ENCODE measurements at places on chromosomes 6 and 20. TPM values are rescaled to one million over a fixed set of nuclear protein-coding genes. Genes with fewer than 3 reads are reported as not detected.

Gene RAET1E
- 6.3 TPM for total RNA-seq

Gene FAM8A1
- 39.7 TPM for total RNA-seq

Gene HMGCLL1
- 10.6 TPM for total RNA-seq

Gene MLIP
- total RNA-seq: 2.9 TPM

Gene MUC21
- not detected for total RNA-seq

Gene TRIM40
- 0.48 TPM for total RNA-seq

Gene ZSCAN9
- 23.4 TPM for total RNA-seq

Gene ZNF831
- total RNA-seq: 0.96 TPM

Gene SNX5
- total RNA-seq: 118 TPM

Gene PRSS35
- total RNA-seq: 34.7 TPM

Gene IL20RA
- total RNA-seq: 5.1 TPM

Gene DDX43
- total RNA-seq: 2.6 TPM

Gene SLC22A7
- total RNA-seq: not detected

Gene VSX1
- 0.24 TPM for total RNA-seq

Gene NRSN1
- total RNA-seq: 6.5 TPM

Gene EYA4
- 11.1 TPM for total RNA-seq

Gene SLC12A5
- 9.1 TPM for total RNA-seq

Gene BFSP1
- 2.9 TPM for total RNA-seq

Gene FAM217A
- 0.48 TPM for total RNA-seq

Gene GPX5
- total RNA-seq: 4.6 TPM

Gene MAP1LC3A
- 27.2 TPM for total RNA-seq

Gene MACROD2
- 69.6 TPM for total RNA-seq

Gene EGFL8
- total RNA-seq: 1.9 TPM

Gene PPP1R3G
- total RNA-seq: 8.9 TPM

Gene PIGU
- total RNA-seq: 6.0 TPM
